ENCODE measurements at places on chromosomes 1 and 21.

GRCh38 chr1:95115708-95116137 lies 1.4 kb upstream of the TLCD4 start:
- DNase-seq, result no peak

- no peak for DNase-seq
Measured at GRCh38 chr1:111958851-111959250, 30.6 kb downstream of the KCND3 start.

DNA sequence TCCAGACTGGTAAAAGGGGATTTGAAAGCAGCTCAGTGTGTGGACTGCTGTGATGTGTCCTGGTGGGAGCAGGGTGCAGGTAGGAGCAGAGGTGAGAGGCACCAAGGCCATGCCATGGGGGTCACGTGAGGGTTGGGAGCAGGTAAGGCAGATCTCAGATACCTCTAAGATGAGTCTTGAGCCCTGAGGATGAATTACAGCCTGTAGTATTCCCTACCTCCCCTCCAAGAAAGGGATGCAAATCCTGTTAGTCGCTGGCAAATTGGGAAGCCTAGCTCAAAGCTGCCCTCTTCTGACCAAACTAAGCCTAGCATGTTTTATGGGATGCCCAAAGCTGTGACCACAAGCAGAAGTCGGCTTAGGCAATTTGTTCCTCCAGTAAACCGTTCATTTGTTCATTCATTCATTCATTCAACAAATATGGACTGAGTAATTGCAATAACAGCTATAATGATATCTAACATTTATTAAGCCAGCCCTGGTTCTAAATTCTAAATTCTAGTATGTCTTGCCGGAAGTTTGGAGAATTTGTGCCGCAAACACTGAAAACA lies 3.9 kb upstream of the NUAK2 start:
- peak; percentile 12 for DNase-seq

DNA sequence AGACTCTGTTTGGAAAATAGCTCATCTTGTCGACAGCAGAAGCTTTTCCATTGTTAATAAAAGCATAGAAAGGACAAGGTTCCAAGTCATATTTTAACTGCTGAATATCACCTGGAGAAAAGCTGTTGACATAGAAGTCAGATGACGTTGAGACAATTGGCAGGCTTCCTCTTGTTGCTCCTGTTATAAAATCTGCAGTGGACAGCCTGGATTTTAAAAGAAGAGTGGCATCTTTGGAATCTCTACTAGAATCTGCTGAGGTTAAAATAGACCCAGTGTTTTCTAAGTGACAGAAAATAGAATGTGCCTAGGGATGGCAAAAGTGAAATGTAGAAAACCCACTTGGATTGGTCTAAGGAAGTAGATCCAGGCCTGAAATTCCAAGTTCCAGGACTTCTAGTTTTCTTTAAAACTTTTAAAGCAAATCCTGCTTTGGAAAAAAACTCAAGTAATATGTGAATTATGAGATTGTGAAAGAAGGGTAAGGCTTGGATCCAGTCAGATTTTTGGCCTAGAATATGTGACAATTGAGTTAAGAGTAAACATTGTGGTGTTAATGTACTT lies 53.6 kb upstream of the NEXN start:
- DNase-seq, result no peak

- DNase-seq, result no peak
Measured at GRCh38 chr1:201032408-201032807, 8.9 kb upstream of the KIF21B start.

GRCh38 chr1:51756290-51756689 lies 122.2 kb downstream of the NRDC start:
- DNase-seq, result no peak
